GM23248 (cell line): ENCODE measurements at places on chromosomes 1 and 21. TPM values are rescaled to one million over a fixed set of nuclear protein-coding genes. Genes with fewer than 3 reads are reported as not detected.

- no peak overlapping the region for H3K27ac ChIP-seq
- H3K27me3 ChIP-seq, result no peaks in the 10 kb centered on the region
- DNase-seq, result no peak
- no peak overlapping the region for H3K4me3 ChIP-seq
- no peaks in the 10 kb centered on the region for H3K4me1 ChIP-seq
Measured at GRCh38 chr1:2982615-2983318, 38.5 kb upstream of the ACTRT2 start.

- no peaks in the 10 kb centered on the region for H3K27me3 ChIP-seq
- no peak overlapping the region for H3K27ac ChIP-seq
- H3K4me3 ChIP-seq, result no peak overlapping the region
- H3K36me3 ChIP-seq, result no peaks in the 10 kb centered on the region
- DNase-seq, result no peak
- no peaks in the 10 kb centered on the region for H3K4me1 ChIP-seq
Measured at GRCh38 chr1:30264672-30265025, 458.7 kb downstream of the MATN1 start.

DNA sequence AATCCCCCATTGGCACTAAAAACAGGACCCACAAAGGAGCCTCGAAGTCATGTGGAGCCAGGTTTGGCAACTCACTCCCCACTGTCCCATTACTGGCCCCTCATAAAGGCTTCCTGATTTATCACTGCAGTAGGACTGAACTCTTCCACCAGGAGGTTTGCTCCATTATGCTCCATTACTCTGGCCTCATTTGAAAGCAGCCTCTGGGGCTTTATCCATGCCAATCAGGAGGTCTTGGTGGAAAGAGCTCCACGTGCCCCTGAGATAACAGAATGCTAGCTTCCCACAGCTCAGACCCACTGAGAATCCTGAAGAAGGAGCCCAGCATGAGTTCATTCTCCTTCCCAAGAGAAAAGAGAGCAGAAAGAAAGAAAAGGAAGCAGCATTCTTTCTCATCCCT is 76.4 kb downstream of the HIVEP3 start:
- no peak overlapping the region for H3K27ac ChIP-seq
- no peaks in the 10 kb centered on the region for H3K27me3 ChIP-seq
- no peak overlapping the region for H3K4me3 ChIP-seq

- no peak overlapping the region for H3K4me3 ChIP-seq
- H3K27me3 ChIP-seq, result no peaks in the 10 kb centered on the region
- 0 out of 2 replicates have a peak, but pooled peaks cover 4% of the 10 kb centered on the region for H3K4me1 ChIP-seq
Measured at GRCh38 chr1:234878288-234878687, 250.3 kb downstream of the TOMM20 start.

DNA sequence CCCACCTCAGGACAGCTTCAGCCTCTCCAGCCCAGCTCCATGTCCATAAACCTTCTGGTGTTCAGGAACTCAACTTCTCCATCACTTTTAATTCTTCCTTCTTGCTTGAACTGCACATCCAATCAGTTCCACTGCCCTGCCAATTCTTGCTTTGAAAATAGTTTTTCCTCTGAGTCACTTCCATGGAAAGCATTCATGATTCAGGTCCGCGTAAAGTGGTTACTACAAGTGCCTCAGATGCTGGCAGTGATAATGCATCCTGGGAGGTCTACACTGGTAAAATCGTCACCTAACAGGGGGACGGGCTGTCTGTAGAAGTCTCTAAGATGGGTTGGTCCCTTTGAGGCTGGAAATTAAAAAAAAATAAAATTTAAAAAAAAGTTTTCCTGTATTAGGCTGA is 25.9 kb upstream of the RCAN1 start:
- no peak overlapping the region for H3K27ac ChIP-seq
- no peak overlapping the region for H3K4me3 ChIP-seq
- DNase-seq, result peak; percentile 92
- no peaks in the 10 kb centered on the region for H3K36me3 ChIP-seq
- peaks cover 14% of the 10 kb centered on the region; the same call in 1 of the 2 replicates for H3K27me3 ChIP-seq
- peaks cover 15% of the 10 kb centered on the region for H3K4me1 ChIP-seq

AMPD2 gene
- 79.3 and 87.9 TPM in 2 replicates for total RNA-seq

TRAPPC3 gene
- total RNA-seq, result 101 and 112 TPM in 2 replicates

RNU1-1 gene
- total RNA-seq, result under 0.01 TPM in 1 of 2 replicates, not detected in the other

TTC39A gene
- total RNA-seq, result not detected in 2 replicates

GRCh38 chr1:182637769-182638168 is 33.6 kb upstream of the RGS16 start:
- no peak for DNase-seq
- no peaks in the 10 kb centered on the region; the same call in none of the 2 replicates for H3K27me3 ChIP-seq
- no peaks in the 10 kb centered on the region for H3K4me1 ChIP-seq
- no peak overlapping the region for H3K4me3 ChIP-seq
- H3K27ac ChIP-seq, result no peak overlapping the region

LCE1B gene
- not detected in 2 replicates for total RNA-seq

- no peak overlapping the region for H3K27ac ChIP-seq
- H3K4me1 ChIP-seq, result no peaks in the 10 kb centered on the region
- no peaks in the 10 kb centered on the region for H3K36me3 ChIP-seq
- no peak overlapping the region for H3K4me3 ChIP-seq
- 0 out of 2 replicates have a peak, but pooled peaks cover 4% of the 10 kb centered on the region for H3K27me3 ChIP-seq
- DNase-seq, result no peak
Measured at GRCh38 chr1:84810343-84810742, 82.7 kb downstream of the LPAR3 start.

DNA sequence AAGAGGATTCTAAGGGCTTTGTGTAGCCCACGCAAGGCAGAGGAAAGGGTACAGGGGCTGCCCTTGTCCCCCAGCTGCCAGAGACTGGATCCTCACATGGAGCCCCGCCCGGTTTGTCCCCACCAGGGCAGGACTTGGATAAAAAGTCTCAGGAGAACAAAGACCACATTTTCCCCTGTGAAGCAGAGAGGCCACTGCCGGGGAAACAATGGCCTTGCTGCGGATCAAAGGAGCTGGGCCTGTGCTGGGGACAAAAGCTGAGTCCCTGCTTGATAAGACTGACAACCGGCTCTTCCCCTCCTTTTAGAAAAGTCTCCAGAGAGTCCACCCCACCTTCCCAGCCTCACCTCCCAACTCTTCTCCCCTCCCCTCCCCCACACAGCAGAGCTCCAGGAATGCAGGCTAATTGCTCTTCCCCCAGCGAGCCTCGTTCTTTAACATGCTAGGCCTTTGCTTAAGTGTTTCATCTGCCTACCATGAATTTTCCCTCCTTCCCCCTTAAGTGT is 142.4 kb downstream of the PLPP3 start:
- H3K27me3 ChIP-seq, result no peaks in the 10 kb centered on the region
- H3K4me3 ChIP-seq, result no peak overlapping the region
- H3K36me3 ChIP-seq, result no peaks in the 10 kb centered on the region
- no peak overlapping the region for H3K27ac ChIP-seq

- H3K36me3 ChIP-seq, result peaks cover 4% of the 10 kb centered on the region; the same call in 1 of the 2 replicates
- H3K27me3 ChIP-seq, result no peaks in the 10 kb centered on the region
- H3K4me3 ChIP-seq, result no peak overlapping the region
- peaks cover 37% of the 10 kb centered on the region for H3K4me1 ChIP-seq
- H3K27ac ChIP-seq, result no peak overlapping the region
Measured at GRCh38 chr1:234597894-234598293, 12.1 kb downstream of the IRF2BP2 start.

DNA sequence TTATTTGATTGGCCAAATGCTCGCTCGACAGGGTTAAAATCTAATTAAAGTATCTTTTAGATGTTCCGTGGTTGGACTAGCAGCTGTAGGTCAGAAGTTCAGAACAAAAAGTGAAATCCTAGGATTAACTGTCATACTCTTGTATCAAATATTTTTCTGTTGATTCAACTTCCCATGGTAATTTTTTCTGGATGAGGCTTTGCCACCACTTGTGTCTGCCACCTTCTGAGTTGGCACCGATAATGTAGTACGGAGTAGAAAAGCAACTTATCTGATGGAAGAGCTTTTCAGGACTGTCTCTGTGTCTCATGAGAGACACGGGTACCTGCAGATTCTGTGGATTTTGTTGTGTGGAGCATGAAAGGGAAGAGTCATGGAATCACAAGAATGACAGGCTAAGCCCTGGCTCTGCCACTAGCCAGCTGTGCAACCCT is 44.6 kb upstream of the CNN3 start:
- peaks cover 45% of the 10 kb centered on the region for H3K4me1 ChIP-seq
- peak overlapping the region; percentile 48 for H3K27ac ChIP-seq
- peak; percentile 81 for DNase-seq

OR6K3 gene
- not detected in 2 replicates for total RNA-seq

- H3K36me3 ChIP-seq, result no peaks in the 10 kb centered on the region
- DNase-seq, result peak; percentile 89
Measured at GRCh38 chr1:30522031-30523004, 201.1 kb downstream of the MATN1 start.

GRCh38 chr1:225830841-225831240 is 20.9 kb downstream of the EPHX1 start:
- H3K27ac ChIP-seq, result no peak overlapping the region
- no peak for DNase-seq
- no peaks in the 10 kb centered on the region for H3K4me1 ChIP-seq
- no peak overlapping the region for H3K4me3 ChIP-seq
- H3K27me3 ChIP-seq, result no peaks in the 10 kb centered on the region
- no peaks in the 10 kb centered on the region for H3K36me3 ChIP-seq

GRCh38 chr1:88873737-88874349 is 17.5 kb downstream of the GTF2B start:
- no peak overlapping the region for H3K27ac ChIP-seq
- H3K36me3 ChIP-seq, result no peaks in the 10 kb centered on the region
- H3K4me1 ChIP-seq, result 0 out of 2 replicates have a peak, but pooled peaks cover 8% of the 10 kb centered on the region
- H3K27me3 ChIP-seq, result no peaks in the 10 kb centered on the region

DNA sequence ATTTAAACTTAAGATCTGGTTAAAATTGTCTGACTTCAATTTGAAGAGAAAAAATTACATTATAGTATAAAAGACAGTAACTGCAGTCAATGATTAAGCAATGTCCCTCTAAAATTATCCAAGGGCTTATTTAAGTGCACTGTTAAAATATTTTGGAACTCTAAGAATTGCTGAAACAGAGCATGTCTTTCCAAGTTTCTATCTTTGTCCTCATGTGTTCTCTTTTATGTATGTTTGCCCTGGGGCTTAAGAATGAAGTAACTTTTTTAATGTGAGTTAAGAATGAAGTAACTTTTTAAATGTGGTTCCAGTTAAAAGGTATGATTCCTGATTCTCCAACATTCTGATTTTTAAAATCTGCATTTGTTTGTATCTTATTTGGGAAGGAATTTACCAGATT is 69.0 kb upstream of the MARK1 start:
- no peak overlapping the region for H3K4me3 ChIP-seq
- H3K27me3 ChIP-seq, result no peaks in the 10 kb centered on the region
- no peak overlapping the region for H3K27ac ChIP-seq
- H3K4me1 ChIP-seq, result no peaks in the 10 kb centered on the region

GRCh38 chr1:27339213-27339612 is 2.6 kb upstream of the SYTL1 start:
- peaks cover 14% of the 10 kb centered on the region for H3K4me1 ChIP-seq
- no peak for DNase-seq
- no peak overlapping the region for H3K27ac ChIP-seq
- H3K4me3 ChIP-seq, result no peak overlapping the region
